ENCODE measurements at places on chromosomes 5 and 9.

GRCh38 chr5:124740071-124740470, 6.4 kb downstream of the ZNF608 start:
- DNase-seq, result no peak

DNA sequence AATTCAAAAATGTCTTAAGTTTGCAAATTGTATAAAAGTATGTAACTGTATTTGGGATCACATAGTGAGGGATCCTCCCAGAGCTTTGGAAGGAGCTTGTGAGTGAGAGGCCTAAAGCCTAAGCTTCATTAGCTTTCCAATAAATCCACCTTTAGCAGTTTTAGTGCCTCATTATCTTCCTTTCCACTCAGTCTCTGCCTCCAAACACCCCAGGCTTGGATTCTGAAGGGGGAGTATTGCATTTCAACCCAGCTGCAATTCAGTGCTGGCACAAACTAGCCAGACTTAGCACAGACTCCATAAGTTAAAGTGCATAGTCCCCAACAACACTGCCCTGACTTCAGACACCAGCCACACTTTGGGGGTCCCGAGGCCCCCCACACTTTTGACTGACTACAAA, 113.5 kb downstream of the SMARCA2 start:
- no peak for DNase-seq

GRCh38 chr5:127793052-127793451, 89.9 kb downstream of the CCDC192 start:
- no peak for DNase-seq

- DNase-seq, result no peak
These were observed 100.8 kb upstream of the DHFR start for GRCh38 chr5:80755626-80756025.

DNA sequence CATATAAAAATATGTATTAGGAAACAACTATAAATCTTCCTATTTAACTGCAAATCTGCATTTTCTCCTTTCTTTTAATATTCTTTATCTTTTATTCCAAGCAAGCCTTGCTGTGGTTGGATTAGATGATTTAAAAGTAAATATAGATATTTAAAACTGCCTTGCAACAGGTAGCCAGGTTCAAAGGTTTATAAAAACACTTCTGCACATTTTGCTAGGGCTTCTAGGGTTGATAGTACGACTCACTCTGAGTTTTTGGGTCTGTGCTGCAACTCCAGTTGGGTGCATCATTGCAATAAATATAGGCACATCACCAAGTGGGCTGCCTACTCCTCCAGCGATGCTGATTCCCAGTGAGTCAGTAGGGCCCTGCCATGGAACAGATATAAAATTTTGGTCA, 167.7 kb downstream of the MPDZ start:
- DNase-seq, result no peak

- DNase-seq, result no peak
These were observed 117.9 kb downstream of the NXNL2 start for GRCh38 chr9:88652876-88653275.

GRCh38 chr5:166992874-166993722, 1298.3 kb upstream of the WWC1 start:
- DNase-seq, result no peak

DNA sequence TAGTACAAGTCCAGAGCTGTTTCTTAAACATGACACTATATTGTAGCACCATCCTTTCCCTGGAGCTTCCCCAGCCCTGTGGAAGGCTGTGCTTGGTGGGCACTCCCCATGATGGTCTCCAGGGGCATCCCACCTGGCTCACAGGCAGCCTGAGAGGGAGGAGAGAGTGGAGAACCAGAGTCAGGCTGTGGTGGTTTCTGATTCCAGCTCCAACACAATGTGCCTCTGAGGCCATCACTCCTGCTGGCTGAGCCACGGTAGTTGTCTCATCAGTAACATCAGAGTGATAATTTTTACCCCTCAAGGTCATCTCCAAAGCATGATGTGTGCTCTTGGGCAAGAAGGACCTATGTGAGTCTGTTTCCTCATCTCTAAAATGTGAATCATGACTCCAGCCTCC, 398.0 kb downstream of the CDK5RAP2 start:
- no peak for DNase-seq

- no peak for DNase-seq
These were observed 36.1 kb upstream of the SLC2A8 start for GRCh38 chr9:127360829-127361228.

- no peak for DNase-seq
These were observed 354.8 kb downstream of the PDE4D start for GRCh38 chr5:59538750-59539121.

DNA sequence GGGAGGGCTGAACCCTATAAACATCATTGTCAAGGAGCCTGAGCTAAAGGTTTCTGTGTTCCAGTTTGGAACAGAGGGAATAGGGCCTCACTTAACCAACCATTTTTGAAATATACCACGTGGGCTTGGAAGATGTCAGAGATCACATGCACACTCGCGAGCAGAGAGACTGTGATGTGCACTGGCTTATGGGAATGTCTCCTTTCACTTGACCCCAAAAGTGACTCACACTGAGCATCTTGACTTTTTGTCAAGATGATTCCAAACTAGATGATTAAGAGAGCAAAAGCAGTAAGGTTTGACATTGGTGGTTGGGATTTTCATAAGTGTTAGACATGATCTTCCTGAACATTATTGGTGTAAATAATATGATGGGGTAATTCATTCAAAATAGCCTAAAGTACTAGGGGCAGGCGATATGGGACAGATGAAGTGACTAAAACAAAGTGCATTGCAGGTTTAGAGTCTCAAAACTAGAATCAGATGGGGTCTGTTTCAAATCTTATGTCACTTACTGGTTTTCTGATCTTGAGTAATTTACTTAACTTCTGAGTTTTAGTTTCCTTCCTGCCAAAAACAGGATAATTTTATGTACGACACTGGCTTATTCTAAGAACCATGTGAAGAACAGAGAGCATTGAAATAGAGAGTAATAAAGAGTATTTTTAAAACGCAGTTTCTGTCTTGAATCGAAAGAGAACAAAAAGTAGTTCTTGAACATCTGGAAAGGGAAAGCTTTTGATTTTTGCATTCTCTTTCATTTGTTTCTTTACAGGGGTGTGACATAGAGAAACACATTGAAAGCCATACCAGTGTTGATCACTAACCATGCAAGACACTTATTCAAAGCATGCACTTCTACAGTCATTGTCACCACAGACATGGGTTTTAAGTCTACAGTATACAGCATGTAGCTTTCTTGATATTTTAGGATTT, 383.0 kb downstream of the DIRAS2 start:
- no peak for DNase-seq

DNA sequence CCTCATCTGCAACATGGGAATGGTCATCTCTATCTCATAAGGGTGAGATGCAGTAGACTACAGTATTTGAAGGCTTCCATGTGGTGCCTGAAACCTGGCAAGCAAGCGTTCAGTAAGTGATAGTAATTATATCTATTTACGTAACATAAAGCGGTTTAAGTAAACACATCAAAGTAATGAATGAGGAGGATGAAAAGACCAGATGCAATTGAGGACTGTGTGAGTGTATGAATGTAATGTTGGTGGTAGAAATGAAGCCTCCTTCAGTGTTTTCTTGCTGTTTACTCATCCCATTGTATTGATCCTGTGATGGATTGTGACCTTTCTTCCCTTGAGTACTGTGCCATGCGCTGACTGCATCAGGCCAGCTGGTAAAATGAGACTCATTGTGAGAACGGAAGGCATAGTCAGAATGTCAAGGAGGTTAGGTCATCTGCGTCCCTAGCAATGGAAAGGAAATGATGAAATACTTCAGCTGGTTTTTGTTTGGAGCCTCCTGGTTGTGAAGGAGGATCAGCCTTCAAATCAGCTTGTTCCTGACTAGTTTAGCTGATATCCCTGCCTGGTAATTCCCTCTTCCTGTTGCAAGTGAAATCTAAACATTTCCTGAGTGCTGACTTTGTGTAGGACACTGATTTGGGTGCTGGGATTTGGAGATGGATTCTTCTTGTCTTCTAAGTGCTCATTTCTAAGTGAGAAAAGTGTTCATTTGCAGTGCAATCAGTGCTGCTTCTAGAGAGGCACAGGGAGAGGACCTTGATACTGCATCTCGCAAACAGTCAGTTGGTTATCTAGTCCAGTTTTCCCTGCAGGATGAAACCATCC, 35.6 kb downstream of the TNFSF8 start:
- no peak for DNase-seq

- DNase-seq, result no peak
These were observed 1.1 kb upstream of the DBH start for GRCh38 chr9:133635098-133635497.

DNA sequence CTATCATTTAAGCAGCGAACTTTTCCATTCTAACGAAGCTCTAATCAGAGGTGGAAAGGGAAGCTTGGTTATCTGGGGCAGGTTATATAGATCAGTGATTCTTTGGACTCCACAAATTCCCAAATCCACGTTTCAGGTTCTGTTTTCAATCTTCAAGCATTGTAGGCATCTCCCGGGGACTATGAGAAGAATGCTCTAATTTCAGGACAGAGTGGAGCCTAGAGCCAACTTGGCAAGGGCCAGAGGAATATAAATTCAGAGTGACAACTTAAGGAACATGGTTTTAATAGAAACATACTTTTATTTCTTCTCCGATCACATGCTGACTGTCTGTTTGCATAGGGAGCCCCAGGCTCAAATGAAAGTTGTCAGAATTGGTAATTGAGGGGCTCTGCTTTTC, 514.0 kb upstream of the KLF4 start:
- no peak for DNase-seq
